ENCODE measurements at places on chromosomes 1 and 21.
A peak's percentile ranks its signal among the peaks of the same experiment; 100 is the strongest.

- DNase-seq, result no peak
Measured at GRCh38 chr1:201336711-201337450, 40.6 kb downstream of the TNNT2 start.

GRCh38 chr1:246856371-246856770 is 75.4 kb downstream of the AHCTF1 start:
- no peak for DNase-seq

DNA sequence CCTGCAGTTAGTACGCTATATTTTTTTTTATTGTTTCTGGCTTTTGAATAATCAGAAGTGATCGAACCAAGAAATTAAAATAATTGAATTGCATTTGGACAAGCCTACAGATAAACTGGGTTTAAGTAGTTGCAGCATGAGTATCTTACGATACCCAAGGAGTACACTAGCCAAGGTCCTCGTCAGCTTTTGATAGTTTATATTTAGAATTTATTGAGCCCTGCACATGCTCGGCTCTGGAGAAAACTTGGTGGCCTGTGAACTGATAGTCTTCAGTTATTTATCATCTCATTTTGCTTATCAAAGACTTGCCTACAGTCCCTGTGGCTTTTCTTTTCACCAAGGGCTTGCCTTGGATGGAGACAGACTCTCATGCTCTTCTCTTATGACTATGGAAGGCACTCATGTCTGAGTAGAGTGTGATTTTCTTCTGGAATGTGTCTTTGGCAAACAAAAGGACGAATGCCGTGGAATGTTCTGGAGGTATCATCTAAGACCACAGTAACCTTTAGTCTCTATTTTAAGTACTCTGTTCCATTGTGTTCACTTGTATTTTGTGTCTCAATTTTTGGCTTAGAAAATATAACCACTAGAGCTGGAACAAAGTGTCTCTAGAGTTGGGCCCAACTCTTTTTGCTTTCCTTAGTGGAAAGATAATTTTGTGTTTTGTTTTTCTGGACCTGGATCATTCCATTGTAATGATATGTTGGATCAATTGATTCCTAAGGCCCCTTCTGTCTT is 35.9 kb downstream of the BCL9 start:
- no peak for DNase-seq

DNA sequence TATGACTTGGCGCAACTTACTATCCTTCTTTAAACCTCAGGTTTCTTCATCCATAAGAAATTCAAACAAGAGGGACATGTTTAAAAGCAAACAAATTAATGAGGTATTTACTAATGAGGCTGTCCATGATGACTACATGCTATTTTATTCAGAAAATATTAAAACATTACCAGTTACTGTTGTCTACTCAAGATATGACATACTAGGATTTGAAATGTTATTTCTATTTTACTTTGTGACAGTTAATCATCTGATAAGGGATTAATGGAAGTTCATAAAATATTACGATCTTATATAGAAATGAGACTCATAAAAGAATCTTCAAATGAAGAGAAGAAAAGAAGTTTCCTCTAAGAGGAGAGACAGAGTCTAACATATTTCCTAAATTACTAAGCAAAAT is 80.1 kb downstream of the SPATA6 start:
- DNase-seq, result no peak

DNA sequence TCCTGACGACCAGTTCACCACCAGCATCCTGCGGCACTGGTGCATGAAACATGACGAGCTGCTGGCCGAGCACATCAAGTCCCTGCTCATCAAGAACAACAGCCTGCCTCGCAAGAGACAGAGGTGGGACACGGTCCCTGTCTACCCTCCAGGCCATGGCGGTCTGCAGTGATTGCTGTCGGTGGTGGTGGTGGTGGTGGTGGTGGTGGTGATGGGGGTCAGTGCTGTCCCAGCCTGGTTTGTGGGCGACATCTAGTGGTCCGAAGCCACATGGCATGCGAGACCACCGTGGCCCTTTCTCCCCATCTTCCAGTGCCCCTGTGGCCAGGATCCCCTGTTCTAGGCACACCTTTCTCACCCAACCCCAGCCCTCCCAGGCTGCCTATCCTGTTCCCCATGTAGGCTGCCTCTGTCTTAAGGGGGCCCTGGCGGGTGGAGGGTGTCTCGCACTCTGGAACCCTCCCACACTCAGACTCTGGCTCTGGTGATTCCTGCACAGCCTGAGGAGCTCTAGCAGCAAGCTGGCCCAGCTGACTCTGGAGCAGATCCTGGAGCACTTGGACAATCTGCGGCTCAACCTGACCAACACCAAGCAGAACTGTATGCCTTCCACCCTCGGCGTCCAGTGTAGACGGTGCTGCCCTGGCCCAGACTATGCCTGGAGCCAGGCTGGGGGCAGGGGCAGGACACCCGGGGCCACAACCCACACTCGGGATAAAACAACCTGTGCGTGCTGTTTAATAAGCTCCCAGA is 3.2 kb upstream of the SLC27A3 start:
- no peak for DNase-seq

- DNase-seq, result no peak
Measured at GRCh38 chr1:180503280-180503862, 994 bp upstream of the ACBD6 start.

- no peak for DNase-seq
Measured at GRCh38 chr1:67020765-67021164, 33.2 kb downstream of the SLC35D1 start.

GRCh38 chr1:33443080-33443704 is 12.3 kb upstream of the PHC2 start:
- no peak for DNase-seq

- peak; percentile 21 for DNase-seq
Measured at GRCh38 chr1:202967684-202968281, 726 bp upstream of the CYB5R1 start.

DNA sequence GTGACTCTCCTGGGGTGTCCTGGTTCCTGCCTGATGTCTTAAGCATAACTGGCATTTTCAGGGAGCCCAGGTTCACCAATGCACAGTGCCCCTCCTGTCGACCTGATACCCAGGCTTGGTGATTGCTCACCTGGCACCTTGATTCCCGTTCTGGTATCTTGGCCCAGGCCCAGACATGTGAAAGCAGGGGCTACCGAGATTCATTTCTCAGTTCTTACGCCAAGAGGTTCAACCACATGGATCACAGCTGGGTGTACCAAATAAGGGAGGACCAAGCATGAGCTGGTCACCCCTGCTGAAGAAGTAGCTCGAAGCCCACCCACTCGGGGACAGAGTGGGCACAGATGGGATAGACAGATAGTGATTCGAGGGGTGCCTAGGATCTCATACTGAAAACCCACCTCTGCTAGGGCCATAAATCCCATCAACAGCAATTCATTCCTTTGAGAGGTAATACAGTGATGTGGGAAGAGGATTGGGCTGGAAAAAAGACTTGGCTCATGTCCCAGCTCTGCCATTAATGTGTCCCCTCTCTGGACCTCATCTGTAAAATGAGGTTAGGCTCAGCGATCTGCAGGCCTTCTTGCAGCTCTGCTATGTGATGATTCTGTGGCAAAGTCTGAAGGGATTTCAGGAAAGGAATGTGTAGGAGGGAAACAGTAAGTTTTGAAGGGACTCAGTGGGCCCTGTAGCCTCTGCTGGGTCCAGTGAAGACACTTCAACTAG is 2.7 kb downstream of the EPHX1 start:
- DNase-seq, result no peak

- no peak for DNase-seq
Measured at GRCh38 chr1:39142401-39143060, 62.0 kb upstream of the MACF1 start.

DNA sequence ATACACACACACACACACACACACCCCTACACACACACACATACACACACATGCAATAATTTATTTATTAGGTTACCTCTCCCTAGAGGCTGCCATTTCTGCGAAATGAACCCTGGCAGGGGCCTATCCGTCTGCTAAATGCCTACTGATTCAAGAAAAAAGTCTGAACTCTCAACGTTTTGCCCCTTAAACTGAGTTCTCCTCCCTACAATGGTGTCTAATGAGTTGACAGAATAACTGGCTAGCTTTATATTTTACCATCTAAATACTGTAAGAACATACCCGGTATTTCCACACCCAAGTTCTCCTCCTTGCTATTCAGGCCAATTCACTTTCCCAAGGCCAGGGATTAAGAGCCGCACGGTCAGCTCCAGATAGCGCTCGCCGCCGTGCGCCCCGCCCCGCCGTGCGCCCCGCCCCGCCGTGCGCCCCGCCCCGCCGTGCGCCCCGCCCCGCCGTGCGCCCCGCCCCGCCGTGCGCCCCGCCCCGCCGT is 339 bp upstream of the RNPC3 start:
- DNase-seq, result no peak

DNA sequence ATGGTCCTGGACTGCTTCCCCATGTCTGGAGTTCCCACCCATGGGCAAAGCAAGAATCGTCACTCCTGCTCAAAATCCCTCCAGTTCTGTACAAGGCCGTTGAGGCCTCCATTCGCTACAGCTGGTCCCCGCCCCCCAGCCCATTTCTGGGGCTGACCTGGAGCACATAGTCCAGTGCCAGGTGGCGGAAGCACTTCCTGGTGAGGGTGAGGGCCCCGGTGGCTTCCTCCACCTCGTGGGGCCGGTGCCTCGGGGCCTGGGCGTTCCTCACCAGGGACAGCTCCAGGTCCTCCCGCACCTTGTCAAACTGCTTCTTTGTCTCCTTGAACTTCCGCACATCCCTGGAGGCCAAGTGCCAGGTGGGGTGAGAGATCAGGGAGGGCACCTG is 7.4 kb downstream of the ACAP3 start:
- DNase-seq, result no peak

DNA sequence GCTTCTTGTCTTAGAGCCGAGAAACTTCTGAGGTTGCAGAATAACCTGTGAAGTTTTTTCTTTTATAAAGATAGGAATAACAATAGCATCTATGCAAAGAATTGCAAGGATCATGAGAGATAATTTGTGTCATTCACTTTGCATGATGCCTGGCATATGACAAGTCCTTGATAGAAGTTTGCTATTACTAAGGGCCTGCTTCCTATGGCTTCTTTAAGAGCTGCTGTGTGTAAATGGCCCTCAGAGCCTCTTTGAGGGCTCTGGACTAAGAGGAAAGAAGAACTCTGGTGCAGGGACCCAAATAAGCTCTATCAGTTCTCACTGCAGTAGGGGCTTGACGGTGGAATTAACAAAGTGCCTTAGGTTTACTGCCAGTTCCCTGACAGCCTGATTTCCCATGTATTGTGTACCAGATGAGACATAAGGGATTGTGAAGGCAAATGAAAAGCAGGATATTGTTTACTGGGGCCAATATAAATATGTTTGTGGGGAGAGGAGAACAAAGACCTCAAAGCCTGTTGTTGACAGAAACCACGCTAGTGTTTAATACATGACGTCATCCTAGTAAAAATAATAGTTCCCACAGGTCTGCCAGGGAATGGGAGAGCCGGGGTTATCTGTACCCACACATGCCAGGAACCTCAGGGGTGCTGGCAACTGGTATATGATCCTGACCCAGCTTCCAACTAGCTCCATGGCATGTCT is 131.2 kb upstream of the UBE2U start:
- DNase-seq, result no peak

DNA sequence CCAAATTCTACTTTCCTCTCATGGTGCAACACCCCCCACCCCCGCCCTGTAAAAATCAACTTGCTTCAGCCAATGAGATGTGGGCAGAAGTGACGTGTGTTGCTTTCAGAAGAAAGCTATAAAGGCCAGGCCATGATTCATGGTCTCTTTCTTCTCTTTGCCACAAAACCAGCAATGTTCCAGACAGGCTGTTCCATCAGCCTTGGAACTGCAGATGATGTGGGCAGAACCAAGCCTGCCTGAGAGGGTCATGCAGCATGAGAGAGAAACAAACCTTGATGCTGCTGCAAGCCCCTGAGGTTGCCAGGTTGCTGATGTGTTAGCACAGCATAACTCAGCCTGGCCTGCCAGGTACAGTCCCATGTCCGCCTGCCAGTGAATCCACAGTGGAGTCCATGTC is 41.8 kb downstream of the MIS18A start:
- no peak for DNase-seq

- DNase-seq, result no peak
Measured at GRCh38 chr1:180905927-180906326, 6.8 kb upstream of the KIAA1614 start.

GRCh38 chr1:67771749-67772148 is 61.5 kb downstream of the GNG12 start:
- no peak for DNase-seq

DNA sequence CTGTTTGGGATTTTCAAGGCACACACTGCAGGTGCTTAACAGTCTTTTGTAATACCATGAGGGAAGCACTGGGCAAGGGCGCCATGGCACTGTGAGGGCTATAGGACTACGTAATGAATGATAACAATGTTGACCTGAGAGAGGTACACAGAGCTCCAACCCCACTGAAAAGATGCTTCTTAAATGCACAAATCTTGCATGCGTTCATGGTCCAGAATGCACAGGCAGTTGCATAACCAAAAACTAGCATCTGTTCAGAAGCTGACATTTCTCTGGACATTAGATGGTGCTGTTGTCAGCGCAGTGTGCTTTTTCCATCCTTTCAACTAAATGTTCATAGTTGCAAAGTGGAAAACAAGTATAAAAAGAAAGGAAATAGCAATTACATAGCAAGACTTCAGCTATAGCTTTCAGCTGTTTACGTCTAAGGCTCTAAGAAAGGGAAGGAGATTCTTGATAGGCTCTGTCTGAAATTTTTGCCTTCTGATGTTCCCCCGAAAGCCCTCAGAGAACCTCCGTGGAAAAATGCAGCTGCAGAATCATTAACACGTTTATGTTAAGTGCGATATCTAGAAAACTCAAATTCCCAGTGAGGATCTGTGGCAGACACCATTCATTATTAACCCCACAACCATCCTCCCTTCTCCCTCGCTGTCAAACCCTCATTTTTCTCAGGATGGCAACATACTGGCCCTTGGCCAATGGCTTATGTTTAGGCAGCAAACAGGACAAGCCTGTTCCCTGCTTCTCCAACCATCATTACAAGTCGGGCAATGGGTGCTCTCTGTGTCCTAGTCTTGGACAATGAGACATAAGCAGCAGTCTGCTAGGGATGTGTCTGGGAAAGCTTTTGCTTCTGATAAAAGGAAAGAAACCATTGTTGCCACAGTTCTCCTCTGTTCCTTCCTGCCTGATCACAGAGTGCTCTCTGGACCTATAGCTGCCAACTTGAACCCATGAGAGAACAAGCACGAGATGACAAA is 8.2 kb upstream of the TARBP1 start:
- DNase-seq, result peak; percentile 68

GRCh38 chr1:101820071-101820470 is 176.7 kb downstream of the OLFM3 start:
- DNase-seq, result no peak

DNA sequence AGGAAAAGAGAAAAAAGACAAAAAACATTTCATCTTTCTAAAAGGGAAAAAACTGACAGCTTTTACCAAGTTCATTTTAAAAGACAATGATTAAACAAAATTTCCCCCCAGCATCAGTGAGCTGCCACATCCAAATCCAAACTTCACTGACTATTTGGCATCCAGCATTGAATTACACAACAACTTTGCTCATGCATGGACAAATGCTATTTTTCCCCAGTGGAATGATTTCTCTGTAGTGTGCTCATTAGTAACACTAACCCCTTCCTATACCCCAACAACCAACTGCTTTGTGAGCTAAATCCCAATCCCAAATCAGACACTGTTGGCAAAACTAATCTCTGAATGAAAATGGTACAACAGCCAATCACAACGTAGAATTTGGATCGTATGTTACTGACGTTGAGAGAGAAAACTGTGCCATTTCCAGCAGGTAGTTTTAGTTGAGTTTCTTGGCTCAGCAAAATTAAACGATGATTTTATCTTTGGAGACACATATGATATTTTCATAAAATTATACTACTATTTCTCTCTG is 37.9 kb downstream of the PIK3R3 start:
- no peak for DNase-seq

GRCh38 chr1:23448846-23449245 is 24.3 kb upstream of the TCEA3 start:
- DNase-seq, result no peak

All from bone marrow (tissue), 2 donors.